ENCODE measurements at places on chromosomes 7 and 10. TPM values are rescaled to one million over a fixed set of nuclear protein-coding genes. Genes with fewer than 3 reads are reported as not detected.

MYOZ1 gene
- total RNA-seq: not detected

GRCh38 chr7:1015196-1016121 is 28.9 kb upstream of the GPR146 start:
- DNase-seq: no peak

DNA sequence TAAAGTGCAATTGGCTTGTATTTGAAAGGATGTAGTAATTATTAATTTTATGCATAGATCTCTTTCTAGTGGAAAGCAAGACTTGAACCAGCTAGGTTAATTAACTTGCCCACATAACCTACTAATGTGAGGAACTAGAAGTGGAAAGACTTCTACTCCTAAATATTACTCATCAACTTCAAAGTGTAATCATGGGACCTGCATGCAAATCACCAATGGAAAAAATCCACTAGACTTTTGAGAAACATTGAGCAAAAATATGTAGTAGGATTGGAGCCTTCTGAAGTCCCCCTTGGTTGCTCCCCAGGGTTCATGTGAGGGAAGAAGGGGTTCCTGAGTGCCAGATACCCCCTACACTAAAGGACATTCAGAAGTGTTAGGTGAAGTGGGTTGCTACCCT is 240.2 kb downstream of the PTEN start:
- no peak for DNase-seq

CPA2 gene
- not detected for total RNA-seq

ZNF239 gene
- 1.1 TPM for total RNA-seq

- no peak for DNase-seq
These were observed 472.2 kb downstream of the ARL4A start for GRCh38 chr7:13159467-13160184.

- peak; percentile 7 for DNase-seq
These were observed 43.1 kb upstream of the LBX1 start for GRCh38 chr10:101272229-101272868.

DNA sequence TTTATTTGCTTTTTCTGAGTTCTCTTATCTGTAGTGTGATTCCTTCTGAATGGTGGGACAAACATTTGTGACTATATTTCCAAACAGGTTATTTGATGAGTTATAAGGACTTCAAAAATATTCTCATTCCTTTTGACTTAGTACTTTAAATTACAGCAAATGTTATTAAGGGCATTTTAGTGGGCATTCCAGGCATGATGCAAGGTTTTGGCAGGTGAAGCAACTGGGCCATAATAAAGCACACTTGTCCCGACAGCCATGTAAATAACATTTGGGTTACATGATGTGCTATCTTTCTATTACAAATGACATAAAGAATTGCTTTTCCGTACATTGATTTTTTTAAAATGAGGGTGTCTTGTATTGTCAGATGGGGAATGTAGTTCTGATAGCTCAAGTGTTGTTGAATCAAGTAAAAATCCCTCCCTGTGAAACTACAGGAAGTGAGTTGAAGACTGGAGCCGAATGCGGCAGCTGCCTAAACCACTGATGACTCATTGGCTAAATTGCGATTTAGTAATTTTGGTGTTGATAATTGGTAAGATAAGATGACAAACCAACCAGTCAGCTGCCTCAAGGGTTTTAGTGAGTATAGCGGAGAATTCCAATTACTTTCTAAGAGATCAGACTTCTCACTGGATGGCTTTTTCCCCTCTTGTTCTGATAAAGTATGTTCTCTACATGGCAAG is 231.3 kb upstream of the NPY start:
- DNase-seq: no peak

Measured in pulmonary artery endothelial cell (primary cell).